ENCODE measurements at places on chromosomes 2 and 18.

DNA sequence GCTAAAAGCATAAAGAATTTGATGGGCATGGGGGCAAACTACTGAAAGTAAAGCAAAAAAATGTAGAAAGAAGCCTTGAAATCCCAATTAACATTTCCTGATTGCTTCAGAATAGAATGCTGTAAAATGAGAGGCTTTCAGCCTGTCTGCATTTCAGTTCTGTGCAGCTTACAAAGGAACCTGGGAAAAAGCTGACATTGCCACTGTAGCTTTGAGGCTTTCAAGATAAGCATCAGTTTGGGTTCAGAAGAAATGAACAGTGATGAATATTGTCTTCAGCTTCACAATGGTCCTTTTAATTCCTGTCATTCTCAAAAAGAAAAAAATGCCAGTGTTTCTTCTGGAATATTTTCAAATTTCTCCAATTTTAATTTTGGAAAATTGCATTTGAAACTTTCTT lies 242.7 kb downstream of the LRRTM1 start:
- DNase-seq: no peak

DNA sequence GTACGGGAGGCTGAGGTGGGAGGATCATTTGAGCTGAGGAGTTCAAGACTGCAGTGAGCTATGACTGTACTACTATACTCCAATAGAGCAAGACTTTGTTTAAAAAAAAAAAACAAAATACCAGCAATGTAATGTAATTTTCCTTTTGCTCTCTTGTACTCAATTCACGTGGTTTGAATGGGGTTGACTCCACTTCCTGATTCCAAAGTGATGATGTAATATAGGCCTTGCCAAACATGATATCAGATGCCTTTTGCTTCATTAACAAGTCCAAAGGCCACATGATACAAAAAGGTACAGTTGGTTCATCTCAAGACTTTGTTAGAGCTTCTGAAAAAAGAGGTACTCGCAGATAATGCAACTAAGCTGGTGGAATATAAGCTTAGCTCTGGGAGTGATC lies 321.8 kb downstream of the ZEB2 start:
- no peak for DNase-seq

DNA sequence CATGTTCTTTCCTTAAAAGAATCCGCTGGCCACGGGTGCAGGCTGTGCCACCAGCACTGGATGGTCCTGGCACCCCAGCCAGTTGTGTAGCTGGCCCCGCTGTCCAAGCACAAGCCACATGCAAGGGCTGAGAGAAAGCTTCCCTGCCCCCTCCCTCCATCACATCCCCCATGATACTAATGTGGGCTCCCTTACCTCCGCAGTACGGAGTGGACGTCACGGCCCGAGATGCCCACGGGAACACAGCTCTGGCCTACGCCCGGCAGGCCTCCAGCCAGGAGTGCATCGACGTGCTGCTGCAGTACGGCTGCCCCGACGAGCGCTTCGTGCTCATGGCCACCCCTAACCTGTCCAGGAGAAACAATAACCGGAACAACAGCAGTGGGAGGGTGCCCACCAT lies 44.5 kb downstream of the GBX2 start:
- no peak for DNase-seq

GRCh38 chr2:175156534-175156933 lies 11.5 kb downstream of the ATF2 start:
- DNase-seq: no peak

- DNase-seq: no peak
These were observed 1380.1 kb downstream of the SUCLG1 start for GRCh38 chr2:83079007-83079406.

- DNase-seq: no peak
These were observed 231.3 kb downstream of the ZRANB3 start for GRCh38 chr2:135299658-135300244.

- DNase-seq: no peak
These were observed 26.8 kb upstream of the NABP1 start for GRCh38 chr2:191650896-191651773.

GRCh38 chr2:200812122-200813022 lies 662 bp downstream of the BZW1 start:
- DNase-seq: peak; percentile 56

DNA sequence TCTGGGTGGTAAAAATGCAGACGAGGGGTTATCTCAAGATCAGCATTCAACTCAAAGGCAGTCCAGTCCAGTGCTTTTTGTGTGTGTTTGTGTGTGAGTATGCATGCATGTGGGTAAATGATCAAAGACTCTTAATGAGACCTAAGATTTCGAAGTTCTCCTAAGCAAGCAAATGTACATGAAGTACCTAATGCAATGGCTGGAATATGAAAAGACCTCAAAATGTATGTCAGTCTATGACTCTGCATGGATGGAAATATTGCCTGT lies 151.0 kb upstream of the L3MBTL4 start:
- no peak for DNase-seq

- no peak for DNase-seq
These were observed 277.3 kb upstream of the DOK6 start for GRCh38 chr18:69123421-69123820.

DNA sequence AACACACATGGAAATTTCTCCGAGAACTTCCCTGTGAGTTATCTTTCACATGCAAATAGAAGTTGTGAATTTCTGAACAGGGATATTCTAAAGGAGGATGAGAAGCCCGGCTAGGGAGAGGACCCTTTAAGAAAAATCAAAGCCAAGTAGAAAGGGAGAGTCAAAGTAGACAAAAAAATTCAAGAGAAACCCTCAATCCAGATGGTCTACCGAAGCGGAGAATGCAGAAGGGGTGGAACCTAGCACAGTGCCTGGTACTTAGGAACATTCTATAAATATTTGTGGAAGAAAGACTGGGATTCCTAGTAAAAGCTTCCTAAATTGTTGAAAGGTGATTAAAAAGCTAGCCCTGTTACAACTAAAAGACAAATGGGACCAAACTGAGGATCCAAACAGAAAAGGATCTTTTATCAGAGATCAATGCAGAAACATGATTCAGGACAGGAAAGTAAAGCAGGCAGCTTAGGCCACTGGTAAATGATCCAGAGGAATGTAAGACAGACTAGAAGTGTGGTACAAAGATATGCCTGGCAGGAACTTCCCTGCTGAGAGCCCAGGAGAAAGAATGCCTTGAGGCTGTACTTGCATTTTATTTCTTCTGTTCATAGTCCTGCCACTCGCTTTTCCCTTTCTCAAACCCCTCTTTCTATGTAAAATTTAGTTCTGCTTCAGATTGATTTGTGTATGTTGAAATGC lies 19.5 kb upstream of the GLS start:
- no peak for DNase-seq

- no peak for DNase-seq
These were observed 15.9 kb downstream of the RAPGEF4 start for GRCh38 chr2:172751564-172751963.

- no peak for DNase-seq
These were observed 42.5 kb upstream of the IL1R2 start for GRCh38 chr2:101949304-101949703.
